ENCODE measurements at places on chromosomes 7 and 10.

DNA sequence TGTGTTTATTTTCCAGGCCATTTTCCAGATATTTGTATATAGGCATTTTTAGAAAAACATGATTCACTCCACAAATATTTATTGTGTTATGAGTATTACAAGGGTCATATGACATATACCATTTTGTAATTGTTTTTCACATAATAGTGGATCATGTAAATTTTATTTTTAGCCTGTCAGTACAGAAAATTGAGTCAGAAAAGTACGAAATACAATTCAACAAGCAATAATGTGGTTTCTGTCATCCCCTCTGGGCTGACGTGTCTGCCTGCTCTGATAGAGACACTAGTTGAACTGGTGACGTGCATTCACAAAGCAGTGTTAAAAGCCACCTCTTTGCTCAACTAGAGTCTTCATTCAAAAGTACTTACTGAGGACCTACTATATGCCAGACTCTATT is 97.9 kb upstream of the STEAP1B start:
- no peak for DNase-seq

GRCh38 chr10:95244152-95244551 is 46.7 kb downstream of the PDLIM1 start:
- DNase-seq: no peak

GRCh38 chr10:58104351-58104751 is 163.3 kb downstream of the IPMK start:
- DNase-seq: no peak

DNA sequence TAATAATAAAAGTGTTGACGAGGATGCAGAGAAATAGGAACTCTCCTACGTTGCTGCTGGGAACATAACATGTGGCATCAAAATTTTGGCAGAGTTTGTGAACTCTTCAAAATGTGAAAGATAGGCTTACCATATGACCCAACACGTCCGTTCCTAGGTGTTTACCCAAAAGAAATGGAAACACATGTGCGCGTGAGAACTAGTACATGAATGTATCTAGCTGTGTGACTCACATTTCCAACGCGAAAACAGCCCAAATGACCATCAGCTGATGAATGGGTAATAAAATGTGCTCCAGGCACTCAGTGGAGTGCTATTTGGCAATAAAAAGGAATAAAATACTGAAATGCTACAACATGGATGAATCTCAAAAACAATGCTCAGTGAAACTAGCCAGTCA is 10.4 kb upstream of the ELFN1 start:
- no peak for DNase-seq

DNA sequence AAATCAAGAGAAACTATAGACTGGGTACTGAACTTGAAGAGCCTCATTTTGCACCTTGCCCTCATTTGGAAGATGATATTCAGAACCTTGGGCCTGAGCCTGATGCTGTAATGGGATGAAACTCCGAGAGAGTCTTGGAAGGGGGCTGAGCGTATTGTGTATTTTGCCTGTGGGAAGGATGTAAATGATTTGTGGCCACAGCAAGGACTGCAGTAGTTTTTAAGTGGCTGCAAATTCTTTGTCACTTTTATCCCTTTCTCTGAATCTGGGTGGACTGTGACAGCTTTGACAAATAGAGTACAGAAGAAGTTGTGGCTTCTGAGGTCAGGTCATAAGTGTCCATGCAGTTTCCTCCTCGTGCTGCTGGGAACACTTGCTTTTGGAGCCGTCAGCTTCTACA is 221.2 kb downstream of the ADRA2A start:
- DNase-seq: no peak

DNA sequence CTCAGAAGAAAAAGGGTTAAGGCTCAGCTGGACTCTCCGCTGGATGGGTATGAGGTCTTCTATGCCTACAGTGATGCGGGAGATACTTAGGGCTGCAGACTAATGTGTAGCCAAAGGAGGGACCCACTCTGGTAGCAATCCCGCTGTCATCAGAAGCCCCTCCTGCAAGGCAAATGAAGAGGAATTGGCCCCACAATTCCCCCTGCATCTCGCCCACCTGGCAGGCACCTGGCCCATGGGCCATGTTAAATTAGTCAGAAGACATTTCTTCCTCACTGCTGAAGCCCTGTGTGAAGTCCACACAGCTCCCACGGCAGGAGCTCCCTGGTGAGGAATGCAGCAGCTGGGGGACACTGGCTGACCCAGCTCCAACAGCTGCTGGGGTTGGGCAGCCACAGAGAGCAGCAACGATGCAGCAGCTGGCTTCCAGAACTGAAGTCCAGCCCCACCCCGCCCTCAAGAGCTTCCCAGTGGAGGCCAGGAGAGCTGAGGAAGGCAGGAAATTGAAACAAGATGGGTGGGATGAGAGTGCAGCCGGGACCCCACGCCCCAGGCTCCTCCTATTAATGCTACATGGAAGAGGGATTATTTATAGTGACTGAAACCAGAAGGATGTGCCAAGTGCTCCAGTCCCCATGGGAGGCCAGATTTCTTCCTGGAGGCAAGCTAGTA is 5.5 kb downstream of the VSTM4 start:
- peak; percentile 26 for DNase-seq

DNA sequence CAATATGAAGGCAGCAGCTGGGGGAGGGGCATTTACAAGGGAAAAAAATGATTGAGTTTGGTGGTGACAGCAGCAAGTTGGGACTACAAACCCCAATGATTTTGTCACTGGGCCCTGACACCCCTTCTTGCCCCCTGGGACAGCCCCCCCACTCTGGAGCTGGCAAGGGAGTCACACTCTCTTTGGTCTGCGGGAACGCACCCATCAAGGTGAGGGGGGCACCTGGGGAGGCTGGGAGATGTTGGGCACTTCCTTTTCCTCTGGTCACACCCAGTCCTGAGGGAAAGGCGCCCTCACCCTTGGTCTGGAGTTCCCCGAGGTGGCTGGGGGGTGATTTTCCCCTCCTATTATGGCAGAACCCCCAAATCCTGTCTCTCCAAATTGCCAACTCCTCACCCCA is 24.4 kb downstream of the EPHB4 start:
- DNase-seq: no peak

GRCh38 chr7:91596287-91596686 is 284.2 kb downstream of the MTERF1 start:
- DNase-seq: no peak

DNA sequence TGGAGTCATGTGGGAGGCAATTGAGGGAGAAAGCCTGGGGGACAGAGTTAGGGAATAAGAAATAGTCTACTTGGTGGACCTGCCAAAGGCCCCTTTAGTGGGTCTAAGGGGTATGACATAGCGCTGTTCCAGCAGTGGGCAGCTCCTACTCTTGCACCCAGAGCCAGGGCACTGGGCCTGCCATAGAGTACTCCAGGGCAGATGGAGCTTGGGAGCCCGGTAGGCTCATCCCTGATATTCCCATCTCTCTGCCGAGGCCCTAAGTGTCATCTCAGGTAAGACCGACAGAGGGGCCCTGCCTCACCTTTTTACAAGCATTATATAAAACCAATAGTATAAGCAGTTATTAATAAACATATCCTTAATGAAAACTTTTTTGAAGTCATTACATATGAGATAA is 9.6 kb downstream of the SAMD9L start:
- no peak for DNase-seq

All from globus pallidus (tissue), 1 donor.